Ovary (tissue), 10 donors: ENCODE measurements at places on chromosomes 7 and 10. TPM values are rescaled to one million over a fixed set of nuclear protein-coding genes. Genes with fewer than 3 reads are reported as not detected.

Gene CLIP2
- 40.3 TPM for total RNA-seq

Gene SPDYE5
- total RNA-seq: 0.20 TPM

Gene FAM237B
- total RNA-seq: not detected

Gene SORCS1
- total RNA-seq: 0.84 TPM

Gene TAS2R40
- total RNA-seq: not detected

Gene CCNJ
- 5.9 TPM for total RNA-seq

DNA sequence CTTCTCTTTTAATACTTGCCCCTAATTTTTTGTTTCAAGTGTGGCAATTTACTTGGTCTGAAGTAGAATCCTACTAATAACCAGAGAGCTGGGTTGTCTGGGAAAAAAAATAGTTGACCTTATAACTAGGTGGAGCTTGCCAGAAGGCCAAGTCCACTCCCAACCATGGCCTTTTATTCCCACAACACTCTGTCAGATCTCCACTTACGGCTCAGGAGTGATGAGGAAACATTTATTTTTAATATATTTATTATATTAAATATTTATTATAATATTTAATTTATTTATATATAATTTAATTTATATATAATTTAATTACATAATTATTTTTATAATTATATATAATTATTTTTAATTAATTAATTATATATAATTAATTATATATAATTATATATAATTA lies 58.8 kb downstream of the TSPAN12 start:
- H3K4me3 ChIP-seq: no peak overlapping the region
- H3K27me3 ChIP-seq: no peaks in the 10 kb centered on the region
- DNase-seq: no peak
- H3K27ac ChIP-seq: no peak overlapping the region
- H3K36me3 ChIP-seq: no peaks in the 10 kb centered on the region
- H3K4me1 ChIP-seq: no peaks in the 10 kb centered on the region

GRCh38 chr10:72704117-72704516 lies 12.2 kb downstream of the MCU start:
- no peak for DNase-seq
- no peak overlapping the region for H3K27ac ChIP-seq
- H3K4me3 ChIP-seq: no peak overlapping the region
- H3K4me1 ChIP-seq: peaks cover 1% of the 10 kb centered on the region

DNA sequence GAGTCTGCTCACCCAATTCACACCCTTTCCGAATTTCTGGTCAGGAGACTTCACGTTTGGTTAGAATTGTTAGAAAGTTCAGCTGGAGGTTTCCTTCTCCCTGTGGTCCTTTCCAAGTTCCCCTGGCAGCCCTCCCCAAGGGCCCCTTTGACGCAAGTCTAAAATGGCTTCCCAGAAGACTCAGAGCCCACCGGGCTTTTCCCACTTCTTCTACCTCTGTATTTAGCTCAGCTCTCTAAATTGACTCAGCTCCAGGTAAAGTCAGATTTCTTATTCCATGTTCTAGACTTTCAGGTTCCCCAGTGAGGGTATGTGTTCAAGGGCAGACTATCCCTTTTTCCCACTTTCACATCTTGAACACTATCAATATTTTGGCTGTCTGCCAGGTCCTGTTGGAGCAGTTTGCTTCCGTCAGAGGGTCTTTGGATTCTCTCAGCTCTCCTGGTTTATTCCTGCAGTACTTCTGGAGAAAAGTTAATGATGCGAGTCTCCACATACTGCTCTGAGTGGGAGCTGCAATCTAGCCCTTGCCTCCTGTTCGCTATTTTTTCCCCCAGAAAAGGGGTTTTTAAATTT lies 53.1 kb upstream of the ZNF273 start:
- no peak overlapping the region for H3K4me3 ChIP-seq
- no peaks in the 10 kb centered on the region for H3K36me3 ChIP-seq
- no peak for DNase-seq
- no peaks in the 10 kb centered on the region for H3K4me1 ChIP-seq
- H3K27me3 ChIP-seq: no peaks in the 10 kb centered on the region

DNA sequence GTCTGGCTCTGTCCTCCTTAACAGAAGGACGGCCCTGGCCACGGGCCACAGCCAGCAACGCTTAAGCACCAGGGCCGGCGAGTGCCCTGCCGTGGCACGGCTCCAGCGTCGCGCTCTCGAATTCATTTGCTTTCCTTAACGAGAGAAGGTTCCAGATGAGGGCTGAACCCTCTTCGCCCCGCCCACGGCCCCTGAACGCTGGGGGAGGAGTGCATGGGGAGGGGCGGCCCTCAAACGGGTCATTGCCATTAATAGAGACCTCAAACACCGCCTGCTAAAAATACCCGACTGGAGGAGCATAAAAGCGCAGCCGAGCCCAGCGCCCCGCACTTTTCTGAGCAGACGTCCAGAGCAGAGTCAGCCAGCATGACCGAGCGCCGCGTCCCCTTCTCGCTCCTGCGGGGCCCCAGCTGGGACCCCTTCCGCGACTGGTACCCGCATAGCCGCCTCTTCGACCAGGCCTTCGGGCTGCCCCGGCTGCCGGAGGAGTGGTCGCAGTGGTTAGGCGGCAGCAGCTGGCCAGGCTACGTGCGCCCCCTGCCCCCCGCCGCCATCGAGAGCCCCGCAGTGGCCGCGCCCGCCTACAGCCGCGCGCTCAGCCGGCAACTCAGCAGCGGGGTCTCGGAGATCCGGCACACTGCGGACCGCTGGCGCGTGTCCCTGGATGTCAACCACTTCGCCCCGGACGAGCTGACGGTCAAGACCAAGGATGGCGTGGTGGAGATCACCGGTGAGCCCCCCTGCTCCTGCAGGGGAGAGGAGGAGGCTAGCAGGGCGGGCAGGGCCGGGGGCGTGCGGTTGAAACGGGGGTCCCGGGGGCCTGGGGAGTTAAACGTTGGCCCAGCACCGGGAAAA lies at the start of gene HSPB1:
HSPB1 (plus strand) TSS at position 327 of the 855 bp plus-strand sequence; CDS start at position 367, 40 bp downstream.
- DNase-seq: peak; percentile 90
- H3K27me3 ChIP-seq: no peaks in the 10 kb centered on the region
- peak within 1 kb of the TSS; percentile 83 for H3K4me3 ChIP-seq
- peaks cover 12% of the 10 kb centered on the region for H3K4me1 ChIP-seq

DNA sequence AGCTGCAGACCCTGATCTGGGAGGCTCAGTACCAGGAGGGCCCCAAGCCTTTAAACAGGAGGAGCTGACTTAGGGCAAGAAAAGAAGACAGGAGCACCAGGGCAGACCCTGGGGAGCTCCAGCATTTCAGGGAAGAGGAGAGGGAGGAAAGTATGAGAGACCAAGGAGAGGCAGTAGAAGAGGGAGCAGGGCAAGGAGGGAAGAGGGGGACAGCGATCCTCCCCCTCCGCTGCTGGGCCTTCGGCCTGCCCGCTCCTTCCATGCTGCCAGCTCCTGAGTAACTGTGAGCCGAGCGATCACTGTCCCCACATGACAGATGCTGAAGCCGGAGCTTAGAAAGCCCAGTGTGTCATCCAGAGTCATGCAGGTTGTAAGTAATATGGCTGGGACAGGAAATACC lies 65.9 kb downstream of the ALOX5 start:
- H3K27me3 ChIP-seq: no peaks in the 10 kb centered on the region

- no peak overlapping the region for H3K4me3 ChIP-seq
- H3K4me1 ChIP-seq: peaks cover 1% of the 10 kb centered on the region
- no peaks in the 10 kb centered on the region for H3K27me3 ChIP-seq
- no peak overlapping the region for H3K27ac ChIP-seq
- no peaks in the 10 kb centered on the region for H3K36me3 ChIP-seq
Measured at GRCh38 chr7:131517218-131517923, 39.1 kb downstream of the PODXL start.

DNA sequence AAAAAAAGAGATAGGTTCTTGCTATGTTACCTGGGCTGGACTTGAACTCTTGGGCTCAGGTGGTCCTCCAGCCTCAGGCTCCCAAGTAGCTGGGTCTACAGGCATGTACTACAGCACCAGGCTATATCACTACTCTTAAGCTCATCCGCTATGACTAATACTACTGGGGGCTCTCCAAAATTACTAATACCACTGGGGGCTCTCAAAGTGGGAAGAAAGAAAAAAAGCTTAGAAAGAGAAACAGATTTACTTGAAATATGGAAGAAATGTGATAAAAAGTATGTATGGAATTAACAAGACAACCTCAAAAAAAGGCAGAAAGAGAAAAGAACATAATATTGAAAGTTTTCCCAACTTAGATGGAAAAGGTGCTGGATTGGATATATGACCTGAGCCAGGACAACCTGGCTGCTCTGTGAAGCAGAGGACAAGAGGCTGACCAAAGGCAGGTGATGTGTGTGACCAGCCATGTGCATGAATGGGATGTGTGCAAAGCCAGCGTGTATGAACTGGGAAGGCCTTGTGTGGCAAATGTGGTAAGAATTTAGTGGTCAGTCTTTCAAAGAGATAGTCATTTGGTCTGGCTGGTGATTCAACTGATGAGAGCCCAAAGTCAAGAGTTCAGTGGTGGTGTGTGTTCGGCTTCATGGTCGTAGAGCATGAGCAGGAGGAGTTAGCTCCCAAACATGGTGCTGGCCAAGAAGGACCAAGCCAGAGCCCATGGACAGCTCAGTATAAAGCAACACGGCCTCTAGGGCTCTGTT lies 232.4 kb upstream of the KLF14 start:
- no peak overlapping the region for H3K27ac ChIP-seq
- no peak for DNase-seq
- H3K4me1 ChIP-seq: peaks cover 9% of the 10 kb centered on the region
- no peaks in the 10 kb centered on the region for H3K27me3 ChIP-seq

DNA sequence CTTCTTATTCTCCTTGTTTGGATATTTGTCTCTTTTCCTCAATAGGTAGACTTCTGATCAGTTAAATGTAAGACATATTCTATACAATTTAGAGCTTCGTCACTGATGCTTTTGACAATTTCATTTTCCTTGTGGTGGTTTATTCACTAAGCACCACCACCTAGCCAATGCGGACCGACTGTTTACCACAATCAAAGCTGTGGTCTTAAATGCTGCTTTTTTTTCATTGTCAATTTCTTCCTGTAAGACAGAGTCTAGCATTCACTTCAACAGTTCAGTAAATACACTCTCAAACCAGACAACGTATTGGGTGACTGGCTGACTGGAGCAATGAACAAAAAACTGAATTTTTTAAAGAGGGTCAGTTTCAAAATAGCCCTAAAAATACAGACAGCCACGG lies 239.0 kb downstream of the DNAJB6 start:
- no peaks in the 10 kb centered on the region for H3K4me1 ChIP-seq
- H3K27ac ChIP-seq: no peak overlapping the region
- H3K36me3 ChIP-seq: no peaks in the 10 kb centered on the region
